Sciatic nerve (tissue), 2 donors: ENCODE measurements at places on chromosomes 1 and 21. TPM values are rescaled to one million over a fixed set of nuclear protein-coding genes. Genes with fewer than 3 reads are reported as not detected.

Gene DNAJC28
- total RNA-seq, result 2.2 TPM

Gene MTARC1
- 28.6 TPM for total RNA-seq

Gene ESRRG
- 5.8 TPM for total RNA-seq

- DNase-seq, result no peak
Measured at GRCh38 chr21:18468790-18469189, 65.2 kb upstream of the TMPRSS15 start.

DNA sequence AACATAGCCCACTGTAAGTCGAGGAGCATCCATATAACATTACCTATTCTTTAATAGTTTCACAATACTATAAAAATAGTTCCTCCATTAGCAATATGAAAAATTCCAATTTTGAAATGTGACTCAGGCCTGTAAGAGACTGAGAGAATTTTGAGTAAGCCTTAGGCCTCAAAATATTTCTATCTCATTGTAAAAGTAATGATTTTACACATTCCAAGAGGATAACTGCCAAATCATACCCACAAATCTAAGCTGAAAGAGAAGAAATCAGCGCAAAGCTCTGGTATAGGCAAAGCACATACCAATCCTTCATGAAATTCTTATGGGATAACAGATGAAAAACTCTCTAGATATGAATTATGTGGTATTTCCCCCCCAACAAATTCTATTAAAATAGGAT is 144.1 kb downstream of the CDC42BPA start:
- DNase-seq, result no peak

Gene TMEM61
- not detected for total RNA-seq

Gene OLIG2
- not detected for total RNA-seq

DNA sequence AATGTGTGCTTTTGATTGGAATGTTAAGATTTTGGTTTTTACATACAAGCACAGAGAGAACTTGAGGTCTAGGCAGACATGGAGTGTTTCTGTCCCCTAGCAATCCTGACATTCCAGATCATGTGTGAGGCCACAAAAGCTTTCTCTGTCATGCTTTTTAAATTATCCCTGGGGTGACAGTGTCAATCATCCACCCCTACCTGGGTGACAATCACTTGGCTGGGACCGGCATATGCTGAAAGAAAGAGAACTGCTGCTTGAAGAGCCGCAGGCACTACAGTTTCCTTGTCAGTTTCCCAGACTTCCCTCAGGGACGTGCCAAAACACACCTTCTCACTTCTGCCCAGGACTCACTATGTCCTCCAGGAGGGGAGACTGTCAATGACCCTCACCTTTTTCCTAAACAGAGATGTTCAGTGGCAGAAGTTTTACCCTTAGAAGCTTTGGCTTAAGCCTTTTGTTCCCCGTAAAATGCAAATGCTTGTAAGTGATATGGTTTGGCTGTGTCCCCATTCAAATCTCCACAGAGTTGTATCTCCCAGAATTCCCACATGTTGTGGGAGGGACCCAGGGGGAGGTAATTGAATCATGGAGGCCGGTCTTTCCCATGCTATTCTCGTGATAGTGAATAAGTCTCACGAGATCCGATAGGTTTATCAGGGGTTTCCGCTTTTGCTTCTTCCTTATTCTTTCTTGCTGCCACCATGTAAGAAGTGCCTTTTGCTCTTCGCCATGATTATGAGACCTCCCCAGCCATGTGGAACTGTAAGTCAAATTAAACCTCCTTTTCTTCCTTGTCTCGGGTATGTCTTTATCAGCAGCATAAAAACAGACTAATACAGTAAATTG is 217.4 kb downstream of the FGGY start:
- no peak for DNase-seq

Gene IL12RB2
- total RNA-seq, result 2.3 TPM

Gene KRTAP11-1
- total RNA-seq, result not detected

DNA sequence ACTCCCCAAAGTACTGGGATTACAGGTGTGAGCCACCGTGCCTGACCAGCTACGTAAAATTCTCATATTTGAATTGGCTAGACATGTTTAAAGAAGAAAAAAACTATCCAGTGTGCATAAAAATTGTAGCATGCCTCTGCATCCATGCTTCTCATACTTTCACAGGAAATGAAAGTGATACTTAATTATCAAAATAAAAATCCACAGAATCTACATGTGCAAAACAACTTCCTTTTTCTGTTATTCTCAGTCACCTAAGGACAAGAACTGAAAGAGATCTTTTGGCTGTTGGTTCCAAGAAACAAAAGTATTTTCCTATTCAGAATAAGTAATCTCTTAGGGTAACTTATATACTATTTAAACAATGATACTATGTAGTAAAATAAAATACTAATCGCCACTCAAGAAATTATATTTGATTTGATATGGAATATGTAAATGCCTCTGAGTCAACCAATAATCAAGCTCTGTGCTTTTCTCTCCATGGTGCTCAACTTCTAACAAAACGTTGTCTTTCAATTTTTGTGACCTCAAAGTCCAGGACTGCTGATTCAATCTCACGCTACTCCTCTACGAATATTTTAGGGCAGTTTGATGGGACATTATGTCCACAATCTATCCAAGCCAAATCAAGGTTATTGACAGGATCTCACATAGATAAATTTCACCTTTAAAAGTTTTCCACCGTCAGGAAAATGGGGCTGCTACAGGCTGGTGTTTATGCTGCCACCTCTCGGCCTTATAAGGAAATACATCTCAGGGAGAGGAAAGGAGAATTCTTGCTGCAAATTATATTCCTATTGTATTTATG is 102.7 kb downstream of the ZNF281 start:
- DNase-seq, result no peak

GRCh38 chr1:84366786-84367185 is 31.5 kb upstream of the DNASE2B start:
- DNase-seq, result no peak

GRCh38 chr1:36175137-36176095 is 19.5 kb downstream of the MAP7D1 start:
- DNase-seq, result no peak

DNA sequence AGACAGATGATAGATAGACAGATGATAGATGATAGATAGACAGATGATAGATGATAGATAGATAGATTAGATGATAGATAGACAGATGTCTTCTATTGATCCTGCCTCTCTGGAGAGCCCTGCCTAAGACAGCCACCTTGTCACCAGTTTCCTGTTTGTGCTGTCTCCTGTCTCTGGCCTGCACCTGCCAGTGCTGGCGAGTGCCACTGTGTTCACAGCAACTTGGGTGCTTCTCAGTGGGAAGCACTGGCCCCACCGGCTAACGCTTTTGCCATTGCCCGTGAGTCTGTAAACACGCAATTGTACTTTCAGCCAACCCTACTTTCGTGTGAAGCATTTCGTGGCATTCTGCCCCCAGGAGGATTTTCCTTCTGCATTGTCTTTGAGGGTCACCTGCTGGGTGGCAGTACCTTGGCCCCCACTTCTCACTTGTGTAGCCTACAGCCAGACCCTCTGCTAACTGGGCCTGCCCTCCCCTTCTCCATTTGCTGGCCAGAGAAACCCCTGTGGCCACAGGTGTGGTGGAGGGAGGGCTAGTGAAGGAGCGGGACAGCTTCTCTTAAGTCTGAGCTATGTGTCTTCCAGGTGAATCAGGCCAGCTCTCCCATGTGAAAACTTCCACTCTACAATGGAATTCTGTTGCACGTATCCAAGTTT is 23.4 kb upstream of the PDE9A start:
- peak; percentile 28 for DNase-seq

Gene TNNT2
- 63.7 TPM for total RNA-seq

Gene PADI6
- not detected for total RNA-seq

Gene UBE2U
- not detected for total RNA-seq

DNA sequence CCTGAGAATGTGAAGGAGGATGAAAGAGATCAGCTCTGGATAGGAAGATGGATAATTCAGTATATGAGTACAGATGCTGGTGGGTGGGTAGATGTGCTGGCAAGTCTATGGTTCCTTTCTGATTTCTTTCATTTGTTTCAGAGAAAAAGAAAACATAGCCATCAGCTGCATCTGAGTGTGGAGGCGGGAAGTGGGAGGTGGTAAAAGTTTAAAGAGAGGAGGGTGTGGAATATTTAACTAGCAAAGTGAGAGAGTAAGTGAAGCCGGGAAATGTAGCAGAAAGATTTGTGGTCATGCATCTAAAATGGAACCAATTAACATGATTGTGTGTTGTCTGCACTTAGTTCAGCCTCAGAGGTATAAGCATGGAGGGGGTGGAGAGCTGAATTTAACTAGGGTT is 16.4 kb downstream of the RPE65 start:
- DNase-seq, result no peak

DNA sequence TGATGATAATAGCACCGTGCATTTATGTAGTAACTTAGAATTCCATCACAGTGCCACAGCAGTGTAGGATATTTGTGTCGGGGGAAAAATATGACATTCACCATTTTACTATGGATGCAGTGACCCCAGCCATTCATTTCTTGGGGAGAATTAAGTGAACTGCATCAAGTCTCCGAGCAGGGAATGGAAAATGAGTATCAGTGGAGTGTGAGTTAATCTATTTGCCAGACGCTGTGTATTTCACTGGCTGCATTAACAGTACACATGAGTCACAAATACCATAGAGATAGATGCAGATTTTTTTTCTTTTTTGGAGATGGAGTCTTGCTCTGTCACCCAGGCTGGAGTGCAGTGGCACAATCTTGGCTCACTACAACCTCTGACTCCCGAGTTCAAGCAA is 33.8 kb upstream of the SLC45A1 start:
- DNase-seq, result no peak

DNA sequence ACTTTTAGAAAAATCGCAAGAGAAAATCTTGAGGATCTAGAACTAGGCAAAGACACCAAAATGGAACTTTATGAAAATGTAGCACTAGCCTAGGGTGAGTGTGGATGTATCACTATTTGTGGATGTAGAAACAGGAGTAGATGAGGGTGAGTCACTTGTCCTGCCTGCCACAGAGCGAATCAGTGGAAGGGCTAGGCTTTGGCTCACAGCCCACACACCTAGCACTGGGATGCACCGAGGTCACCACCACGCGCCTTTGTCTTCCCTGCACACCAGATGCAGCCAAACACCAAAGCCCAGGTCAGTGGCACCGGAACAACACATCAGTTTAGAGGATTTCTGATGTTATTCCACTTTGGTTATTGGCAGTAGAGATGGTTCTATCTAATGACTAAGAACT is 38.2 kb downstream of the PKNOX1 start:
- DNase-seq, result no peak

DNA sequence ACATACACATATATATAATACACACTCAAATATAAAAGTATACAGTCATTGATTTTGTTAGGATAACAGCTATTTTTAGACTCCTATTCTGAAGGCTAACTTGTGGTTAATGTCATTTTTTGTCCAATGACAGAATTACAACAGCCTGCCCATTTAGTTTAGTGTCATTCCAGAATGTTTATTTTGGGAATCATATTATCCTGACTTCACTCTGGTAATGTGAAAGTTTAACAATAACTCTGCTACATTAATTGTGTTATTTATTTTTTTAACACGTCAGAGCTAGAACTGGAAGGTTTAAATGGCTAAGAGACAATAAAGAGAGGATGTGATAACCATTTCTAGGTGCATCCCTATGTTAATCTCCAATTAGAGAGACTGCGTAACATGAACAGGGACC is 648.1 kb downstream of the USP25 start:
- DNase-seq, result no peak

Gene NTMT2
- total RNA-seq, result not detected

GRCh38 chr21:23660560-23660959 is 1946.7 kb downstream of the MRPL39 start:
- no peak for DNase-seq

GRCh38 chr1:169245706-169246105 is 121.9 kb downstream of the NME7 start:
- no peak for DNase-seq

GRCh38 chr1:27979151-27979858 is 19.5 kb downstream of the XKR8 start:
- no peak for DNase-seq

DNA sequence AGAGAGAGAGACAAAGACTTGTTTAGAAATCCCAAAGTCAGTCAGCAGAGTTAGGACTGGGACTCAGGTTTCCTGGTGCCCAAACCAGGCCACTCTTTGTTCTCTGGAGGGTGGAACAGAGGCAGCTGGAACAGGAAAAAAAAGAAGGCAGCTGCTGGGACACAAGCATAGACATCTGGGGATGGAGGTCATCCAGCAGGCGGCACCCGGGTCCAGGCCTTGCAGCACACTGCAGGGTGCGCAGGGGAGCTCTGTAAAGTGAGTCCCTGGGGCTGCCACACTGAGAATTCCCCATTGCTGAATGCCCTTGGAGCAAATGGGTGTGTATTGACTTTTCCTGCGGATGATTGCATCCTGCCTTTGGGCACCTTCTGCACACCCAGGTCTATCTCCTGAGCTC is 222.9 kb upstream of the CSF3R start:
- DNase-seq, result no peak

Gene CDKN2C
- total RNA-seq, result 17.2 TPM

DNA sequence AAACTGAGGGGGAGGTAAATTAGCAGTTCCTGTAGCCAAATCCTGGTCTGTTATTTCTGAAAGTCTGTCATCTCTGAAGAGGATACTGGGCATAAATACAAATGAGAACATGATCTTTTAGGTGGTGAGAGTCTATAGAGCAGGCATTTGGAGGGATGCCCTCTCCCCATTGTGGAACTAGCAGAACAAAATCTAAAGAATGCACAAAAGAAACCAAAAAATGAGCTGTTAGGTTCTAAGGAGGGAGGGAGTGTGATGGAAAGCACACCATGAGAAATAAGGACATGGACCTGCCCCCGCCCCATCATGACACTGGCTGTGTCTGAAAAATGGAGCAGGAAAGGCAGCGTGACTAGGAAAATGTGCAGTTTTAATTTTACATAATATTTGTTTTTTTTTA is 262.0 kb downstream of the KIF26B start:
- no peak for DNase-seq

DNA sequence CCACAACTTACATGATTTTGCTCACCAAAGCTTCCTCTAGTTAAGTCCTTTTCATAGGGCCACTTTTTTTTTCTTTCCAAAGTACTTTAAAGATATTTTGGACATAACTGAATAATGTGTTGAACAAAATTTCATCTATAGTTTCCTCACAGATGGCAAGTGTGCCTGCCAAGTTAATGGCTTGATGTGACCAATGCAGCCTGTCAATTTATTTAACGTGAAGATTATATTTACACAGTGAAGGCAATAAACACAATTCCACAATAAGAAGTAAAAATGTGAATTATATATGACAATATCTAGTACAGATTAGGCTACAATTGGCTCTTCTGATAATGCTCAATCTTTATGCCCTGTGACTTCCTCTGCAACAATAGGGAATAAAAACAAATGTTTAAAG is 18.0 kb downstream of the CLCA2 start:
- no peak for DNase-seq
